Mesenchymal stem cell (in vitro differentiated cells and primary cell): ENCODE measurements at places on chromosomes 16 and 17.
A peak's percentile ranks its signal among the peaks of the same experiment; 100 is the strongest.

- DNase-seq: peak; percentile 62
Measured at GRCh38 chr16:1614456-1615102, 2.4 kb downstream of the CRAMP1 start.

GRCh38 chr17:77844681-77845080 lies 113.8 kb upstream of the TNRC6C start:
- DNase-seq: no peak

- DNase-seq: peak; percentile 20
Measured at GRCh38 chr17:74601944-74602572, 10.0 kb upstream of the CD300LD start.

- DNase-seq: no peak
Measured at GRCh38 chr17:64024215-64024654, 3.8 kb upstream of the ICAM2 start.

DNA sequence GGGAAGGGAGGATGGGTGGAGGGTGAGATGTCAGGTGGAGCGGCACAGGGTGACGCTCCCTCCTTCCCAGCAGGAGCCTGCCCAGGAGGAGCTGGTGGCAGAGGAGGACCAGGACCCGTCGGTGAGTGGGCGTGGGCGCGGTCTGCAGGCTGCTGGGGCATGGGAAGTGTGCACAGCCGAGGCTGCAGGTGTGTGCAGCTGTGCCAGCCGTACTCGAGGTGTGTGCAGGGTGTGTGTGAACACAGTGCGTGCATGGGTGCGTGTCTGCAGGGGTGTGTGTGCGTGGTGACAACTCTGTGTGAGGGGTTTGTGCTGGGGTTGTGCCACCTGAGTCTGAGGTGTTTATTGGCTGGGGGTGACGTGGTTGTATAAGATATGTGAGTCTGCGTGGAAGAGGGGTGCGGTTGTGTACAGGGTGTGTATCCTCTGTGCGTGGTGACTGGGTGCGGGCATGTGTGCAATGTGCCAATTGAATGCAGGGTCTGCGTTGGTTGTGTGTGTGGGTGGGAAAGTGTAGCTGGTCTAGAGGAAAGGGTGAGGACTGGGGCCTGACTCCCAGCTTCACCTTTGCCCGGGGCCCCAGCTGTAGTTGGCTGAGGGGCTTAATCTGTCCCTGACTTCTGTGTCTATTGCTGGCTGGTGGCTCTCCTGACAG lies 670 bp downstream of the TNFSF12 start:
- peak; percentile 10 for DNase-seq

DNA sequence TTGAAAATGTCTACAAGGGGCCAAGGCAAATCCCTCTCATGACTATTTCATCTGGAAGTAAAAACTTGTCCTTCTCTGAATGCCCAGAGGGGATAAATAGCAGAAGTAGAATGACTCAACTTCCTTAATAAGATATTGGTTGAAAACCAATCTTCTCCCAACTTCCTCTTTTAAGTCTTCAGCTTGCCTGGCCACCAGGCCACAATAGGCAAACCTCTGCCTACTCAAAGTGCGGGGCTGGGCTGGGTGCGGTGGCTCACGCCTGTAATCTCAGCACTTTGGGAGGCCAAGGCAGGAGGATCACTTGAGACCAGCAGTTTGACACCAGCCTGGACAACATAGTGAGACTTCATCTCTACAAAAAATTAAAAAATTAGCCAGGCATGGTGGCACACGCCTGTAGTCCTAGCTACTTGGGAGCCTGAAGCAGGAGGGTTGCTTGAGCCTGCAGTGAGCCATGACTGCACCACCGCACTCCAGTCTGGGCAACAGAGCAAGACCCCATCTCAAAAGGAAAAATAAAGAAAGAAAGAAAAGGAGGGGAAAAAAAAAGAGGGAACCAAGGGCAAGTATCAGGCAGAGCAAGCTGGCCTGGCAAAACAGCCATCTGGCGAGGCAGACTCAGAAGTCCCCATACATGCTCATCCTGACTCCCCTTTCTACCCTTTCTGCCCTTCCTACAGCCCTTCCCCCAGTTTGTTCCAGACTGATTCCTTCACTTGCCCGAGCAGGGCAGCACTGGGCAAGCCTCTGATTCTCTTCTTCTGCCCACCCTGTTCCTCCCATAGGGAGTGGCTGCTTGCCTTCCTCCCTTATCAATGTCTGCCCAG lies 20.6 kb downstream of the MAP3K14 start:
- peak; percentile 39 for DNase-seq

DNA sequence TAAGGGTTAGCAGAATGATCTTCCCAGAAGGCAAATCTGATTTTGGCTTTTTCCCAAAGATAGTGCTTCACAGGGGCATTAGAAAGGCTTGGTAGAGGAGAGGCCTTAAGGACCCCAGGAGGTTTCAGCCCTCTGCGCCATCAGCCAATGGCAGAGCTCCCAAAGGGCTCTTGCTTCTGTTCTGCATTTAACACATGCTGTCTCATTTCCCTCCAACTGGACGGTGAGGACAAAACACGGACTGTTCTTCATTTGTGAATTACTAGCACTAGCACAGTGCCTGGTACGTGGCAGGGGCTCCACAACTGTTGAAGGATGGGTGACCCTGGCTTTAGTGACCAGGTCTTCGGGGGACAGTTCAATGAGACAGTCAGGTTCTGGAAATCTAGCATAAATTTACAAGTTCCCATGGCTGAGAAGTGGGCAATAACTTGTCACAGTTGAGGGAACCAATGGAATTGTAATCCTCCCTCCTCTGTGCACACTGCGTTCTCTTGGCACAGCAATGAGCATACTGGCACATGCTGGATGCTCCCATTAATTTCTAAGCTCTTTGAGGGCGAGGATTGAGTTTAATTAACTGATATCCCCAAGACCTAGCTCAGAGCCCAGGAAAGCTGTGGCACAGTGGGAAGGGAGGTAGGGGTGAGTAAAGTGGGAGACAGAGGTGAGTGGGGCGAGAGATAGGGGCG lies 45.4 kb downstream of the COG7 start:
- DNase-seq: no peak

GRCh38 chr17:37179893-37180292 lies 195.9 kb upstream of the C17orf78 start:
- peak; percentile 71 for DNase-seq

- DNase-seq: no peak
Measured at GRCh38 chr17:50046179-50046578, 9.7 kb upstream of the ITGA3 start.

- DNase-seq: no peak
Measured at GRCh38 chr17:65535777-65536572, 25.5 kb downstream of the AXIN2 start.

DNA sequence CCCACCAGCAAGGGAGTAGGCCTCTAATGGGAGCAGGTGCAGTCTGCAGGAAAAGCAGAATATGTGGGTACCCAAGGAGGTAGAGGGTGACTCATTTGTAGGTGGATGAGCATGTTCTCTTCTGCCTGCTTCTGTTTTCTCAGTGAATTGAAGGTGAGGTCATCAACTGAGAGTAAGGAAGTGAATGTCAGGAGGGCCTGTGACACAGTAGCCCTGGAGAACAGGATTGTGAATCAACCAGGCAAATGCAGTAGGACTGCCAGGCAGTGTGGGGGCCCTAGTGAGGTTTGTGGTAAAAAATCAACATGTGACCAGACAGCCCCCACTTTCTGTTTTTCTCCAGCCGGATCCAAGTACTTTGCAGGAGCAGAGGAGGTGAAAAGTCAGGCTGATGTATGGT lies 150.5 kb upstream of the SOX9 start:
- DNase-seq: no peak

DNA sequence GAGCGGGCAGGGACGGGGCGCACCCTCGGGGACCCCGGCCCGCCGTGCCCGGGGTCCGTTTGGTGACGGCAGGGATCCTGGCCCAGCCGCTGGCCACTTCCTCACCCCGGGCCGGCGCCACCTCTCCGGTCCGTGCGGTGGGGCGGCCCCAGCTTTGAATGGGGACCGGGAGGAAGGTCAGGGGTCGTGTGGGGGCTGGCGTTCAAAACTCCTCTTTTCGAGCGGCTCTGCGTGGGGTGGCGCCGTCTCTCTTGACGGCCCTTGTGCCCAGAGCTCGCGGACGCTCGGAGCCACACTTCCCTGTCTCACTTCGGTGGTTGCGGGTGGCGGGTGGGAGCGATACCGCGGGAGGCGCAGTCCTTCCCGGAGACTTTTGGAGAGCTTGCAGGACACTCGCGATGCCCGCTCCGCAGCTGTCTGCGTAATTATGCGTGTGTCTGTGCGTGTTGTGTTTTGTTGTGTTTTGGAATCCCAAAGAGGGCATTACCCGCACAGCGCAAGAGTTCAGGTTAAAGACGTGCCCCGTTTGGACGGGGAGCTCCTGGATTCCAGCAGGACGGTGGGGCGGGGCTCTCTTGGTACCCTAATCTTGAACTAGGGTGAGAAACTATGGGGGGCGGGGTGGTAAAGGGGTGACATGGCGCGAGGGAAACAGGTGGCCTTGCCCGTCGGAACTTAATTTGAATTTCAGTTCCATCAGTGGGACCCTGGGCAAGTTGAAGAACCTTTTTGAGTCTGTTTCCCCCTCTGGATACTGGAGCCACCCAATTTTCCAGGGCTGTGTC lies 637 bp downstream of the PLCG2 start:
- peak; percentile 18 for DNase-seq

- DNase-seq: no peak
Measured at GRCh38 chr16:79379095-79379494, 221.4 kb downstream of the MAF start.

GRCh38 chr16:67949645-67950044 lies 5.7 kb upstream of the LCAT start:
- no peak for DNase-seq

GRCh38 chr16:49698931-49699840 lies 156.7 kb downstream of the ZNF423 start:
- peak; percentile 38 for DNase-seq

GRCh38 chr16:8632675-8633182 lies 11.2 kb downstream of the METTL22 start:
- DNase-seq: no peak

- peak; percentile 50 for DNase-seq
Measured at GRCh38 chr16:84616515-84616914, 1.4 kb downstream of the COTL1 start.

- no peak for DNase-seq
Measured at GRCh38 chr17:33526717-33527116, 233.6 kb upstream of the ASIC2 start.

DNA sequence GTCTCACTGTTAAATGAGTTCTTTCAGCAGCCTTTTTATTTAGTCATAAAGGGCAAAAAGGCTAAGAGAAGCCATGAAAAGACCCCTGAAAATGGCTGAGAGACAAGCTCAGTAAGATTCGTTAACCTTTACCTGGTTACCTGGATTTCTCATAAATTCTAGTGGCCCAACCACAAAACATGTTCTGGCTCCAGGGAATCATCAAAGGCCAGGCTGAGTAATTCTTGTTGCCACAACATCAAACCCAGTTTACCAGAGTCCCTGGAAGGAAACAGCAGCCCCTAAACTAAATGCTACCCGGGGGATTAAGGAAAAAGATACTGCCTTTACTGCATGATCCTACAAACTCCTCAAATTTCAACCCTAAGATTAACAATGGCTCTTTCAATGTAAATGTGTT lies 15.8 kb downstream of the CYTH1 start:
- DNase-seq: no peak
